ENCODE measurements at places on chromosomes 11 and 22.
A peak's percentile ranks its signal among the peaks of the same experiment; 100 is the strongest.

- no peak for DNase-seq
Measured at GRCh38 chr22:48423481-48423911, 1404.2 kb downstream of the BRD1 start.

DNA sequence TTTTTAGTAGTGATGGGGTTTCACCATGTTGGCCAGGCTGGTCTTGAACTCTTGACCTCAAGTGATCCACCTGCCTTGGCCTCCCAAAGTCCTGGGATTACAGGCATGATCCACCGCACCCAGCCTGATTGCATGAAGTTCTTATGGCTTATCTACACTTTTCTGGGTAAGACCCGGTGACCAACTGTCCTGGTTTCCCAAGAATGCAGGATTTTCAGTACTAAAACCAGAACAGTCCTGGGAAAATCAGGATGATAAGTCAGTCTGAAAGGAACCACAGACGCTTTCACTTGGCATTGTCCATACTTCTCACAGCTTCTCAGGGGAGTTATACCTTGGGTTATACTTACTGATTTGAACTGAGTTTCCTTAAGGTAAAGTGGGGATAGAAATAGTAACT, 1.4 kb upstream of the BPIFC start:
- DNase-seq = no peak

GRCh38 chr11:122815900-122816299, 22.4 kb upstream of the CRTAM start:
- no peak for DNase-seq

- DNase-seq = peak; percentile 31
Measured at GRCh38 chr11:6321961-6322362, 1.7 kb upstream of the CAVIN3 start.

GRCh38 chr11:6611963-6612212, 128 bp downstream of the TAF10 start:
- DNase-seq = no peak

DNA sequence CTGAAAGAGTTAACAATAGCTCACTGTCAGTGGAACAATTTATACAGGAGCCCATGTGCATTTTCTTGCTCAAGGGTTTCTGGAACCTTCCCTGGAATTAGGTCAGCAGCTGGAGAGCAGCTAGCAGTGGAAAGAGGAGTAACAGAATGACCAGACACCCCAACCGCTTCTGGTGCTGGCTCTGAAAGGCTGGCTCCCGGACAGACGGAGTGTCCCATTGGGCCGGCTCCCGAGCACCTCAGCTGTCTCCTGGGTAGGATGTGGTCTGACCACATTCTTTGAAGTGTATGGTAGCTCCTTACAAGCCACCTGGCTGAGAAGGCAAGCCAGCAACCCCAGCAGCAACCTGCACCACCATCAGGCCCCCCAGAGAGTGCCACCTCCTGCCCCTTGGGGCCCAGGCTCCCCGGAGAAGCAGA, 44.7 kb downstream of the ABTB2 start:
- DNase-seq = peak; percentile 40

GRCh38 chr11:62025487-62026105, 58.2 kb upstream of the FTH1 start:
- peak; percentile 26 for DNase-seq

DNA sequence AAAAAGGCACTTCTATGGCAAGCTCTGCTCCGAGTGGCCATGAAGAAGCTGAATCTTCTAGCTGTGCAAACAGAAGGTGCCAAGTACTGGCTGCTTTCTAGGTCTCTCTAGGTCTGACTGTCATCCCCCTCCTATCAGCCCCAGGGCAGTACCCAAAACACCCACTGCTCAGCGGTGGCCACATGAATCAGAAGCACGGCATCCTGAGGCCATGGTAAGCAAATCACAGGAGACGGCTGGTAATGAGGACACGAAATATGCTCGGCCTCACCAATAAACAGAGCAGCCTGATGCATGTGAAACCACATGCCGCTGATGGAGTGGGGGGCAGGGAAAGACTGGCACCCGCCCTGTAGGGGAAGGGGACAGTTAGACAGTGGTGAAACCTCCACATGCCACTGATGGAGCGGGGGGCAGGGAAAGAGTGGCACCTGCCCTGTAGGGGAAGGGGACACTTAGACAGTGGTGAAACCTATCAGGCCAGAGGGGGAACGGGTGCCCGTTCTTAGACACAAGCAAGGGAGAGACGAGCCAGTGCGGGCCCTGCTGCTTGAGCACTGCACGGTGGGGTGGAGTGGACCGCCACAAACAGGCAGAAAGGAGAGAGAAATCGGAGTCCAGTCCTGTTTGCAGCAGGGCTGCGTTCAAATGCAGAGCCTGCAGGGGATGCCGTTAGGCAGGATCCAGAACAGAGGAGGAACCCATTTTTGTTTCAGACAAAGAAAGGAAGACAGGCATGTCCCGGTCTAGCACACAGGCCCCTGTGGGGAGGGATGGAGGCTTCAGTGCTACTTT, 29.9 kb upstream of the MOB2 start:
- no peak for DNase-seq

- no peak for DNase-seq
Measured at GRCh38 chr11:1825039-1825740, 9.6 kb upstream of the SYT8 start.

DNA sequence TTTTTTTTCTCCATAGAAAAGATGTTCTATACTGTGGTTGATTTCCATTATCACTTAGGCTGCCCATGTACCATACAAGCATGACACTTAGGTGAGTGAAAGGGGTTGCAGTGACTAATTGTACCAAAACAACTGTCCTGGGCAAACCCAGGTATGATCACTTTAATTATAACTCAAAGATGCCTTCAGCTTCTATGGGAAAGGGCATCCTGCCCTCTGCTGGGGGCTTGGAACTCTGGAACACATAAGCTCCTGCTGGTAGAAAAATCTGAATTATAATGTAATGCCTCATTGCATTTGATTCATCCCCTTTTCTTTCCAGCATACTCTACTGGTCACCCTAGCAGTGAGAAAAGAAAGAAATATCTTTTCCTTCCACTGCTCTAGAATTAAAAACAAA, 206.3 kb downstream of the DDX10 start:
- peak; percentile 22 for DNase-seq

DNA sequence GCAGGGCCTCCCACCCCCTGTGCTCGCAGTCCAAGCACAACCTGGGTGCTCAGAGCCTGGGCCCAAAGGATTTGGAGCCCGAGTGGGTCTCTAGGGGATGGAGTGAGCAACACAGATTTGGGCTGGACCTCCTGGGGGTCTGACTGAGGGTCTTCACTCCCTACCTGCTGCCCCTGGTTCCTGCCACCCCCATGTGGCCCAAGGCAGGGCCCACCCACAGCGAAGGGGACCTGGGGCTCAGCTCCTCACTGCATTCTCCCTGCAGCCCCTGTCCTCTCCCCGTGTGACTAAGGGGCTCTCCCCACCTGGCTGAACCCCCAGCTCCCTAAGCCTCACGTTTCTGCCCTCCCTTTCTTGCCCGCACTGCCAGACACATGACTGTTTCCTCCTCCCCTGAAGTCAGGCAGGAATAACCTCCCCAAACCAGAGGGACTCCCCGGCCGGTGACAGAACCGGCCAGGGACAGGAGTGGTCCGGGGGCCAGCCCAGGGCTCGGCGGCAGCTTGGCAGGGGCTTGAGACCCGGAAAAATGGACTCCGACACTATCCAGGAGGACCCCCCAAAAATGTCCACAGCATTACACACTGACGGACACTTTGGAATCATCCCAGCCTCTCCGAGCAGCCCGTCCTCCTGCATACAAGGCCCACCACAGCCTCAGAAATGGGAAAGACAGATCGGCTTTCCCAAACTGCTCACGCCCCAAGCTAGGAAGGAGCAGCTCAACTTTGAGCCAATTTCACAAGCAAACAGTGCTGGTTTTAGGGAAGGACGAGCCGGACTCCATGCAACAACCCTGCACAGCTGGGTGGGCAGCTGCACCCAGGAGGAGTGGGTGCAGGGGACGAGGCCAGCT, 57.8 kb downstream of the BRD1 start:
- no peak for DNase-seq

GRCh38 chr11:64924910-64925284, 408 bp downstream of the PPP2R5B start:
- peak; percentile 32 for DNase-seq

- no peak for DNase-seq
Measured at GRCh38 chr22:47783433-47784366, 1021.2 kb downstream of the TBC1D22A start.

GRCh38 chr22:48112687-48113521, 1350.5 kb downstream of the TBC1D22A start:
- no peak for DNase-seq

- no peak for DNase-seq
Measured at GRCh38 chr22:27808451-27809225, 7.1 kb upstream of the MN1 start.

DNA sequence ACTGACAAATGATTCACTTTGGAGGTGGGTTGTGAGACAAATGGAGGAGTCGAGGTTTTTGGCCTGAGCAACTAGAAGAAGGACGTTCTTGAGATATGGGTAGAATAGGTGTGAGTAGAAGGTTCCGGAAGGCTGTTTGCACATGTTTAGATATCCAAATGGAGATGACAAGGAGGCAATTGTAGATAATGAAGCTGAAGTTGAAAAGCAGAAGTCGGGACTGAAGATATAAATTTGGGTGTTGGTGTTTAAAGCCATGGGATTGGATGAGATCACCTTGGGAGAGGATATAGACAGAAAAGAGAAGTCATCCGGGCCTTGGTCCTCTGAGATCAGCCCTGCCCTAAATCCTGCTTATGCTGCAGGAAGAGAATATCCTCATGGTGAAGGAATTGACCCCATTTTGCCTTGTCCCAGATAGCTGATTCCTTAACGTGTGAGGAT, 75.5 kb upstream of the CD44 start:
- DNase-seq = no peak

DNA sequence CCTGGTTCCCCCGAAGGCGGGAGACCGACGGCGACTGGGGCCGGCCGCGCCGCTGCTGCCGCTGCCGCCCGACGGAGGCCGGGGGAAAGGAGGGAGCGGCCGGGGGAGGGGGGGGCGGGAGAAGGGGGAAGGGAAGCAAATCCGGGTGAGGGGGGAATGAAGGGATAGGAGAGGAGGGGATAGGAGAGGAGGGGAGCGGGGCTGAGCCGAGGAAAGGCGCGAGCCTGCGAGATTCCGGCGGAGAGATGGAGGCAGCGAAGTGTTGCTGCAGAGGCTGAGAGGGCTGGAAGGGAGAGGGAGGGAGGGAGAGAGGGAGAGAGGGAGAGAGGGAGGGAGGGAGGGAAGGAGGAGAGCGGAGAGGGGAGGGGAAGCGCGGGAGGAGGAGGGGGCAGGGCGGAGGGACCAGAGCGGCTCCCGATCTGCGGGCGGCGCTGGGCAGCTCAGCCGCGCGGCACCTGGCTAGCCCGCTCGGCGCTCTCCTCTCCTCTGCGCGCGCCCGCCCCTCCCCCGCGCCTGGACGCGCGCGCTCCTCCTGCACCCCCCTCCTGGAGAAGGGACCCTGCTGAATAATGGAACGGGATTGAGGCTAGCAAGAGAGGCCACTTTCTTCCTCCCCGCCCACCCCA, 52.3 kb downstream of the SLC22A12 start:
- peak; percentile 89 for DNase-seq

- no peak for DNase-seq
Measured at GRCh38 chr11:100581318-100581717, 105.8 kb upstream of the ARHGAP42 start.

GRCh38 chr11:119901657-119902577, 172.9 kb upstream of the NECTIN1 start:
- no peak for DNase-seq

GRCh38 chr22:49432897-49433443, 394.7 kb downstream of the BRD1 start:
- DNase-seq = no peak

GRCh38 chr11:4684631-4685285, 12.9 kb downstream of the OR51E2 start:
- DNase-seq = no peak

DNA sequence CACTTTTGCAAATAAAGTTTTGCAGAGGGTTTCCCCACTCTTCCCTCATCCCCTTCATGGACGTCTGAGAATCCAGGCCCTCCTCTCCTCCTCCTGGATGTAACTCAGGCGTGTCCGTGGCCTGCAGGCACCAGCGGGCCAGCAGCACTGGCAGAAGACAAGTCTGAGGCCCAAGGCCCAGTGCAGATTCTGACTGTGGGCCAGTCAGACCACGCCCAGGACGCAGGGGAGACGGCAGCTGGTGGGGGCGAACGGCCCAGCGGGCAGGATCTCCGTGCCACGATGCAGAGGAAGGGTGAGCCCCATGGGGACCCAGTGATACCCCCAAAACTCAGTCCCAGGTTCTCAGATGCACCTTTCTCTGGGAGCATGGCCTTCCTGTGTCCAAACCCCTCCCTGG, 14.4 kb downstream of the TUB start:
- no peak for DNase-seq

DNA sequence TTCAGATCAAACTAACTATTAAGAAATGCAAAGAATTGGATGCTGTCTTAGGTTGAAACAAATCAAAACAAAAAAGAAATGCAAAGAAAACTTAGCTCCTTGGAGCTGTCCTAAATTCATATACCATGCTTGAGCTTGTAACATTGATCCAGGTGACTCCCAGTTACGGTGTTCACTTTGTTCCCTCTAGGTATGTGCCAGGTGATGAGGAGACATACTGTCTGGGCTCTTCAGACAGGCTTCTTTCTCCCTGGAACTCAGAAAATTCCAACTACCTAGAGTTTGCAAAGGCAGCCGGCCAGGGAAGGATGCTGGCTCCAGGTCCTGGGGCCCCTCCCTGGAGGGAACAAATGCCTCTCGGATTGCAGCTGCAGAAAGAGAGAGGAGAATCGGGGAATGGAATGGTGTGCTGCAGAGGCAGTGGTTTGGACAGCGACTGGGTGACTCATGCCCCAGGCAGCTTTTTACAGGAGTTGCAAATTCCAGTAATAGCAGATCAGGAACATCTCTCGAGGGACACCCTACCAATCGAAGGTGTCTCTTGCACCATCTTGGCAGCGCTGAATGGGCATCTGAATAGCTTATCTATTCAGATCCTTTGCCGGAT, 12.3 kb upstream of the ASPHD2 start:
- peak; percentile 99 for DNase-seq

- peak; percentile 95 for DNase-seq
Measured at GRCh38 chr22:44684506-44685383, 17.3 kb upstream of the PRR5 start.

DNA sequence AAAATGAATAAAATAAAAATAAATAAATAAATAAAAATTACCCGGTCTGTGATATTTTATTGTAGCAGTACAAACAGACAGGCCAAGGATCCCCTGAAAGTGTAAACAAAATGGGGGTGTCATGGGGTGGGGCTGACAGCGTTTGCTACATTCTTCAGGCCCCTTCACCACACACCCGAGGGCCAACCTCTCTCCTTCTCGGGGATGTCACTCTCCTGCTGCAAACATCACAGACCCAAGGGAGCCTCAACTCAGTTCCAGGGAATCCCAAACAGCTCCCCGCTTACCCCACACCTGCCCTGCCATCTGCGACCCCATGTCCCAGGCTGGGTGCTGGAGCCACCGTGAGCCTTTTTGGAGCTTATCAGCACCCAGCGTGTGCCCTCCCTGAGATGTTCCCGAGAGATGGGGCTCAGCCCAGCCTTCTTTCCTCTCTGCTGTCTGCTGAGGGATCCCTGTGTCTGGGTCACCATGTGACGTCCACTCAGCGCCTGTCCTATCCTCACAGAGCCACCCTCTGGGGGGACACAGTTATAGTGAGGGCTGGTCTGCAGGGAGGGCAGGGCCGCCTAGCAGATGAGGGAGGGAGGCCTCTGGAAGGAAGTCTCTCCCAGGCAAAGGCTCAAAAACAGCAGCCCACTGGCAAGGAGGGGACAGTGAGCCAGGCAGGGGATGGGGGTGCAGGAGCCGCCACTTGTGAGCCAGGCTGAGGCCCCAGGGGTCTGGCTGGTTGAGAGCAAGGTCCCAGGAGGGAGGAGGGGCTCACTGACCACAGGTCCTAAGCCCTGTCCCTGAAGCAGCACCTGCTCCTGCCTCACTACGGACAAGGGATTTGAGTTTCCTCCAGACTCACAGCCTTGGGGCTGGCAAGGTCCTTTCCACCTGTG, 1041.6 kb downstream of the BRD1 start:
- DNase-seq = no peak
